ENCODE measurements at places on chromosomes 16 and 17.

GRCh38 chr16:6356911-6357310, 975.7 kb upstream of the RBFOX1 start:
- DNase-seq, result no peak

GRCh38 chr17:40707745-40708144, 4.2 kb upstream of the KRT24 start:
- DNase-seq, result no peak

GRCh38 chr16:66296591-66296990, 69.9 kb upstream of the CDH5 start:
- no peak for DNase-seq

DNA sequence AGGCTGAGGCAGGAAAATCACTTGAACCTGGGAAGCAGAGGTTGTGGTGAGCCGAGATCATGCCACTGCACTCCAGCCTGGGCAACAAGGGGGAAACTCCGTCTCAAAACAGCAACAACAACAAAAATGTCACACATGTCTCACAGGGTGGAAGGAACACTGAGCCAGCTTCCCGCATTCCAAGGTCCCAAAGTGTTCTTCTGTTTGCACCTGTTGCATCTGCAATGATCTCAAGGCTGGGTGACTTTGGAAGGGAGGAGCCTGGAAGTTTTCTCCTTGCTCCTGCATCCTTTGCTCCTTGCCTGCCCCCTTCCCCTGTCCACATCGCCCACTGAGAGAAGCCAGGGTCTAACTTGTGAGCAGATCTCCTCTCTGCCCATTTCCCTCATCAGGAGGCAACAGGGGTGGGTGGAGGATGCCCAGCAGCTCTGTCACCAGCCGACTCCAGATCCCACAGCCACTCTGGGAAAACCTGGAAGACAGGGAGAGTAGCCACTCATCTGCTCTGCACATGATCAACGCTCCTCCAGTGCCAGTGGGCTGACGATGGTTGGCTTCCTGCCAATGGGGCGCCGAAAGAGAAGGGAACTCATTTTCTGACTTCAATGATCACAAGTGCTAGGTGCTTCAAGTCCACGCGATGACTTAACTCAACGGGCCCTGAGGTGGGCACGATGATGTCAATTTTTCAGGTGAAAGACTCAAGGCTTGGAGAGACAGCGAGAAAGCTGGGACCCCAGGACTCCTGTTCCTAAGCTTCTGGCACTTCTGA, 12.6 kb downstream of the CHST6 start:
- DNase-seq, result no peak

DNA sequence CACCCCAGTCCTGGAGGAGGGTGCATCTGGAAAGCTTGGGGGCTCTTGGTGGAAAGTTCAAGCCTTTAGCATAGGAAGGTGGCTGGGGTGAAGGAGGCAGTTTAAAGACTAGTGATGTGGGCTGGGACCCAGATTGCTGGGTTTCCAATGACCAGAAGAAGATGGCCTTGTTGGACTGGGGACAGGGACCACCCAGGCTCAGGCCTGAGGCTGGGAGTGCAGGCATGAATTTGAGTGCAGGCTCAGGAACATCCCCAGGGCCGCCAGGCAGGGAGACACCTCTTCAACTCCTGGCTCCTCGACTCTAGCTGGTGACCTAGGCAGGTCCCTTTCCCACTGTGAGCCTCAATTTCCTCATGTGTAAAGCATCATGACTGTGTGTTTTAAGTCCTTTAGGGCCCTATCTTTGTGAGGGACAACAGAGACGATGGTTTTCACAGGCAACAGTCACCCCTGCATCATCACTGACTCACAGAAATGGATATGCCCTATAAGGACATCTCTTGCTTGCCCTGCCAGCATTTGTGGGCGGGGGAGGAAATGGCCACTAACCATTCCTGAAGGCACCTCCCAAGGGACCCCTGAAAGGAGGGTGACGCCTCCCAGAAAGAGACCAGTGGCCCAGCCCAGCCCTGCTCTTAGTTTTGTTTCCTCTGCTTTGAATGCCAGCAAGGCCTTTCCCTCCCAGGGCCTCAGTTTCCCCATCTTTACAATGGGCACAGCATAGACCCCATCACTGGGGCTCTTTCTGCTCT, 11.1 kb downstream of the NLRC5 start:
- no peak for DNase-seq

DNA sequence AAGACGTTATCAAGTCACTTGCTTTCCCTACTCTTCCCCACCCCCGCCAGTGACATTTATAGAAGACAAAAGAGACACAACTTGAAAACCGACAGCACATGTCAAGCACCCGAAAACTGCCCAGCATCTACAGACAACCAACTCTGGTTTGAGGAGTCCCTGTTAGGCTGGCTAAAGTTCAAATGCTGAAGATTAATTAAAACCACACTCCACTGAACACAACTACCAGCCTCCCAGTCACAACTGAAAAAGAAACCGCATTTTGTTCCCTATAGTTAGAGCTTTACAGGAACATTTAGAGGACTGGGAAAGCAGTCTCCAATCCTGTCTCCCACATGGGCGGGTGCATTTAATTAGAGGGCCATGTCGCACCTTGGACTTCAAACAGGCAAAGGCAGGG, 73.0 kb upstream of the COX10 start:
- no peak for DNase-seq

DNA sequence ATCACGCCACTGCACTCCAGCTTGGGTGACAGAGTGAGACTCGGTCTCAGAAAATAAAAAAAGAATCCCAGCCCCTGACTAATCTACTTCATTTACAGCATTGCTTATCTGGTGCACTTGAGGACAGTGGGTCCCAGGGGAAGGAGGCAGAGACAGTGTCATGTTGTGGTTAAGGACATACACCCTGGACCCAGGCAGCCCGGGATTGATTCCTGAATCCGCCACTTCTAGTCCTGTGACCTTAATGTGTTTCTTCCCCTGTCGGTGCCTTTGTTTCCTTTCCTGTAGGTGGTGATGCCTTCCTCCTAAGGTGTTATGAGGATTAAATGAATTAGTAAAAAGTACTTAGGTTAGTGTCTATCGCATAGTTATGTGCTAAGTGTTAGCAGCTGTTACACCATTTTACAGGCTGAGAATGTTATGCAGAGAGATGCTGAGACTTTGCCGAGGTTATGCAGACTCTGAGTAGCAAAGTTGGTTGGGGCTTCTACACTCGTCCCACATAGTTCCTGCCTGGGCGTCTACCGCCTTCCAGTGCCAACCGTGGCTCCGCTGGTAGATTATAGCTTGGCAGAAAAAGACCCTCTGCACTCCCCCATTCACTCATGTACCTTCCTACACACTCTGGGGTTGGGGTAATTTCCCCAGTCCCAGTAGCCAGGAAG, 74.8 kb downstream of the RAB11FIP4 start:
- no peak for DNase-seq

DNA sequence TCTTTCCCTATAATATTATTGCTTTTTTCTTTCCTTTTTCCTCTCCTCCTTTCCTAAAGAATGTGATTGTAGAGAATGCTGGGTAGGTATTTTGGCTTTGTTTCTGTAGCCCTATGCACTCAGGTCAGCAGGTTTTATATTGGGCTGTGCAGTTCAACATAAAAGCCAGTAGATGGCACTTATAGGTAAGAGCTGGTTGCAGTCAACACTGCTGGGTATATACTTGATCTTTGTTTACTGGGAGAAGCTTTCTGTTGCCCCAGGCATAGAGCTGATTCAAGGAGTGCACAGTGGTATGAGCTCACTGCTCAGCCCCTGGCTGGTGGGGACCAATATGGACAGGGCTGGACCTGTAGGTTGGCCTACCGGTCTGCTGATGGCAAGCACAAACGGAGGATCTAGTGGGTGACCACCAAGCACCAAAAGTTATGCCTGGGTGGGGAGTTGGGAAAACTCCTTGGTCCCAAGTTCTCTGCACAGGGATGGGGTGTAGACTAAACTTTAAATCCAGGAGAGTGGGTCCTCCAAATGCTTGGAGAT, 378.9 kb downstream of the PMP22 start:
- DNase-seq, result no peak

DNA sequence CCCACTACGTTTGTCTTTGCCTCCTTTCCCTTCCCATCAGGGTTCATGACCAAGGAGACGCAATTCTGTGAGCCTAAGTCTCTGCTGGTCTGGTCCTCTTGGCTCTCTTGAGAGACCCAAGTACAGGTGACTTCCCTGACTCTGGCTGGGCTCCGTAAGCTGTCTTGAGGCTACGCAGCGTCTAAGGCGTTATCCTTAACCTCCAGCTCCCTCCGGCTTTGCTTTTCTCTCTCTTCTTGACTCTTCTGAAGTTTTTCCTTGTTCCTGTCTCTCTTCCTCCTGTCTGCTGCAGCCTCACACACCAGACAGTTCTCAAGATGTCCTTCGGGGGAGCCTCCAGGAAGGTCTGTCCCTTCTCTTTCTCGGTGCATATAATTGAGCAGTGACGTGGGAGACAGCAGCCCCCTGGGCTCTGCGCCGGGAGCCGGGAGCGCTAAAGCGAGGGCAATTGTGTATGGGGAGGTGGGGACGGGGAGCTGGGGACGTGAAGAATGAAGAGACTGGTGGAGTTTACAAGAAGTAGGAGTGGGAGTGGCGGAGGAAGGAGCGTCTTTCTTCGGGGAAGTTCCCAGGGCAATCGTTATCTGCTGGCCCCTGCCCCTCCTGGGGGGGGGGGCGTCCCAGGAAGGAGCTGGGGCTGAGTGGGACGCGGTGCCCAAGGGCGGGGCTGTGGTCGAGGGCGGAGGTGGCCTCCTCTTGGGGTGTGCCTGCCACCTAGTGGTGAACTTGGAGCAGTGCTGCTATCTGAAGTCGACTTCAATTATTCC, 6.9 kb upstream of the PIRT start:
- no peak for DNase-seq

DNA sequence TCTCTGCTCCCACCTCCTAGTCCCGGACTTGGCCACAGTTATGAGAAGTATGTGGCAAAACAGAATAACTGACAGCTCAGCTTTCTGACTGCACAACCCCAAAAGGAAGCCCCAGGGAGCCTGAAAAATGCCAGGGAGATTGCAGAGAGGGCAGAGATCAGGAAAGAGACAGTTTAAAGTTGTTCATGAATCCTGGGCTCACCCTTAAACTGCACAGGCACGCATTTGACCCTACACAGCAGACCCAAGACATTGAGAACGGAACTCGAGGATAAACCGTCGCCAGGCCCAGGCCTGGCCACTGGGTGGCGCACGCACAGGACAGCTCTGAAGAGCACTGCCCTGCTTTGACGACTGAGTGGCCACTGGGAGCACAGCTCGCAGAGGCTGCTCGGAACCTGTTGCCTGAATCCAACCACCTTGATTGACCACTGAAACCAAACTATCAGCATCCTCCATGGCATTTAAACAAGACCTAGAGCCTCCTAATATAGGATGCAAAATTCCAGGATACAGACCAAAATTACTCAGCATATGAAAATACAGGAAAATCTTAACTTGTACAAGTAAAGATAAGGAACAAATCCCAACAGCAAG, 114.0 kb downstream of the C16orf95 start:
- DNase-seq, result no peak

GRCh38 chr16:48596326-48596725, 13.7 kb downstream of the N4BP1 start:
- no peak for DNase-seq

DNA sequence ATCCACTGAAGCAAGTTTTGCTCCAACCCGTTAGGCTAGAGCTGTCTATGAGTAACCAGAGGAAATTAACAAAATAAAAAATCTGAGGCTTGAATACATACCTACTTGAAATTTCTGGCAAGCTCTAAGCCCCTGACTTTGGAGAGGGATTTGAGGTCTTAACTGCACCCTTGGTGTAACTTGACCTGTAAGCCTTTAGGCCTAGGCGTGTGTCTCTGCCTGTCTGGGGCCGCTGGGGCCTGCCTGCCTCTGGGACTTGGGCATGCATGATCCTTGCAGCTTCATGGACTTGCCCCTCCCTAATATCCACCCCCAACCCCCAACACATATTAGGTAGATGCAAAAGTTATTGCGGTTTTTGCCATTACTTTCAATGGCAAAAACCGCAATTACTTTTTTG, 3.7 kb upstream of the CDC42EP4 start:
- no peak for DNase-seq

- no peak for DNase-seq
Observed at GRCh38 chr17:66638707-66639479, 196.0 kb upstream of the CACNG5 start.

- no peak for DNase-seq
Observed at GRCh38 chr16:66521951-66522771, 27.8 kb downstream of the TK2 start.

All from NCI-H1417 treated with DMSO at 0.1 percent for 48 hours (cell line).